ENCODE measurements at places on chromosomes 1 and 21.

DNA sequence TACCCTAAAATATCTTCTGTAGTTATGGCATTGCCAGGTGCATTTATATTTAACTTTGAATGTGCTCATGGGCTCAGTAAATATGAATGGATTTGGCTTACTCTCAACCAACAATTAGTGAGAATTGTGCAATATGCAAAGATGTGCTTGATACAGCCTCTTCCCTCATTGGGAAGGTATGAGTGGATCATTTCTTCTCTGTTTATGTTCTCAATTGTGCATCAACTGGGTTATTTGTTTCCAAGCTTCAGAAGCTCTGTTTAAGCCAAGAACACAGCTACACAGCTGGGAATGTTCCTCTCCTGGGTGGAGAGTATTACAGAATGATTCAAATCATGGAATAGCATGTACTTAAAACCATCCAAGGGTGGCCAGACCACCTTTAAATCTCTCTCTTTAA, 17.6 kb upstream of the MAP1LC3C start:
- DNase-seq: no peak

DNA sequence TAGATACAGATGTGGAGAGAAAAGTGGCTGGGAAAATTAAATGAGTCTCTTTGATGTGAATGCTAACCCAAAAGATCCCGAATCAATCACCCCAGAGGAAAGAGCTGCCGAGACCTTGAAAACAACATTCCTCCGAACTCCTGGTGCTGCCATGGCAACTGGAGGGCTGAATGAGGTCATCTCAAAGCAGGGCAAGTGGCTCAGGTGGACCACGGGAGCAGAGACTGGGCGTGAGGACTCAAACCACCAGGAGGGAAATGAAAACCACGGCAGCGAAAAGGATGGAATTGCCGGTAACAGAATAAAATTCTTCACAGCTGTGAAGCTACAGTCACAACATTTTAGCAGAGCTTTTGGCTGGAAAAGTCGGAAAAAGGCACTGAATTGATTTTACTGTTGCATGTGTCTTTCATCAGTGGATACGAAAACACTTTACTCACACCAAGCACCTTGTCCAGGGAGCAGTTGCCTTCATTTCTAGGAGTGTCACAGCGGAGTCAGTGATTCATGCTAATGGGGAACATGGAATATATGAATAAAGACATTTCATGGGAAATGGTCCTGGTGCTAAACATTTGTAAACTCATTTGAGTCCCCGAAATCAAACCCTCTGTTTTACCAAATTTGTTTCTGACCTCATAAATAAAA, 23.2 kb upstream of the BECN2 start:
- DNase-seq: no peak

- DNase-seq: no peak
Observed at GRCh38 chr1:217089361-217090014, 366.3 kb upstream of the ESRRG start.

DNA sequence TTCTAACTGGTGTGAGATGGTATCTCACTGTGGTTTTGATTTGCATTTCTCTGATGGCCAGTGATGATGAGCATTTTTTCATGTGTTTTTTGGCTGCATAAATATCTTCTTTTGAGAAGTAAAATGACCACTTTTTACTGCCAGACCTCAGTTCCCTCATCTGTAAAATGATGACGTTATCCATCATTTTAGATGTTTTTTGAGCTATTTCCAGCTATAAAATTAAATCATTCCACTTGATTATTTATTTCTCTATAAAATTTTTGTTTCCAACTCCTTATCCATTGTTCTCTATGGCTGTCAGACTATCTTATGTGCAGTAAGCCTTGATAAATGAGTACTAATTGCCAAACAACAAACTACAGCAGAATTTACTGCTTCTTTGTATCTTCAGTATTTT, 33.2 kb downstream of the RGS5 start:
- DNase-seq: no peak

- no peak for DNase-seq
Observed at GRCh38 chr1:55153031-55153430, 62.1 kb downstream of the USP24 start.

- DNase-seq: peak; percentile 63
Observed at GRCh38 chr1:168466092-168466713, 77.6 kb downstream of the XCL2 start.

- DNase-seq: no peak
Observed at GRCh38 chr1:234309243-234309597, 64.0 kb upstream of the COA6 start.

DNA sequence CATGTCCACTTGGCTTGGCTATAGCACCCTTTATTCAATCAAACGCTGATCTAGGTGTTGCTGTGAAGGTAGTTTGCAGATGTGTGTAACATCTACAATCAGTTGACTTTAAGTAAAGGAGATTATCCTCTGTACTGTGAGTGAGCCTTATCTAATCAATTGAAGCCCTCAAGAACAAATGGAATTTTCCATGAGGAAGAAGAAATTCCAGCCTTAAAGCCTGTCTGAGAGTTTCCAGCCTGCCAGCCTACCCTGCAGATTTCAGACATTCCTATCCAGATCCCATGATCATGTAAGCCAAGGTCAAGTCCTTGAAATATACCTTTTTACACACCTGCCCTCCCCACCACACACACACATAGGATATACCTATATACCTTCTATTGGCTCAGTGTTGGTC, 696.7 kb downstream of the MRPL39 start:
- no peak for DNase-seq

DNA sequence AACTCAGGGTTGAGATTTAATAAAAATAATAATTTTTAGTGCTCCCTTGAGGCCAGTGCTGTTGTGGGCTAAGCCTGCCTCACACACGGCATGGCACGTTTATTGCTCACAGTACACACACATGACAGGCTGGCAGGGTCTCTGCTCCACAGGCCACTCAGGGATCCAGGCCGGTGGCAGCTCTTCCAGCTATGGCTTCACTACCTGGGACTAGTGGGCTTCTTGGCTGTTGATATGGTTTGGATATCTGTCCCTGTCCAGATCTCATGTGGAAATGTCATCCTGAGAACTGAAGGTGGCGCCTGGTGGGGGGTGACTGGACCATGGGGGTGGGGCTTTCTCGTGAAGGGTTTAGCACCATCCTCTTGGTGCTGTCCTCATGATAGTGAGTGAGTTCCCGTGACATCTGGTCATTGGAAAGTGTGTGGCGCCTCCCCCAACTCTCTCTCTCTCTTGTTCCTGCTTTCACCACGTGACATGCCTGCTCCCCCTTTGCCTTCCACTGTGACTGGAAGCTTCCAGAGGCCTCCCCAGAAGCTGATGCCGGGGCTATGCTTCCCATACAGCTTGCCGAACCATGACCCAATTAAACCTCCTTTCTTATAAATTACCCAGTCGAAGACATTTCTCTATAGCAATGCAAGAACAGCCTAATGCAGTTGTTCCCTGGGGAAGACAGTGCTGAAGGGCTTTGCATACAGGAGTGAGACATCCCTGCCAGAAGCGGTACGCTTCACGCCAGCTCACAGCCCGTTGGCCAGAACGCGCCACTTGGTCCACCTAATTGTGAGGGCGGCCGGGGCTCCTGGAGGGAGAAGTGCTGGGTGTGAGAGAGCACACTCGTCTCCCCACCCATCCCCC, 226.9 kb upstream of the C1orf174 start:
- no peak for DNase-seq

- DNase-seq: no peak
Observed at GRCh38 chr1:86758570-86758969, 54.2 kb downstream of the SH3GLB1 start.

DNA sequence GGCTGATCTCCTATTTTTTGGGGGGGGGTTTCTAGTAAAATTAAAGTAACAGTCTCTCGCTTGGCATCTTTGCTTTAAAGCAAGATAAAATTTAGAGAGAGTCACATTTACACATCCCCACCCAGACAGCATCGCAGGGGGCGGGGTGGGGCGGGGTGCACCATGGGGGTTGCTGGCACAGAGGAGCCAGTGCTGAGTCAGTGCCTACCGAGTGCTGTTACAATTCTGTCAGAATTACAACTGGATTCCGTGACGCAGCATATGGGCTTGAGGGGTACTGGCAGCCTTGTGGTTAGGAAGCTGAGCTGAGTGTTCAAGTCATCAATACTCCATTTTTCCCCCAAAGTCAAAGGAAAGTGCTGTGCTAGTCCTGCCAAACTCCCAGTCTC, 175.9 kb downstream of the PRDM16 start:
- no peak for DNase-seq

DNA sequence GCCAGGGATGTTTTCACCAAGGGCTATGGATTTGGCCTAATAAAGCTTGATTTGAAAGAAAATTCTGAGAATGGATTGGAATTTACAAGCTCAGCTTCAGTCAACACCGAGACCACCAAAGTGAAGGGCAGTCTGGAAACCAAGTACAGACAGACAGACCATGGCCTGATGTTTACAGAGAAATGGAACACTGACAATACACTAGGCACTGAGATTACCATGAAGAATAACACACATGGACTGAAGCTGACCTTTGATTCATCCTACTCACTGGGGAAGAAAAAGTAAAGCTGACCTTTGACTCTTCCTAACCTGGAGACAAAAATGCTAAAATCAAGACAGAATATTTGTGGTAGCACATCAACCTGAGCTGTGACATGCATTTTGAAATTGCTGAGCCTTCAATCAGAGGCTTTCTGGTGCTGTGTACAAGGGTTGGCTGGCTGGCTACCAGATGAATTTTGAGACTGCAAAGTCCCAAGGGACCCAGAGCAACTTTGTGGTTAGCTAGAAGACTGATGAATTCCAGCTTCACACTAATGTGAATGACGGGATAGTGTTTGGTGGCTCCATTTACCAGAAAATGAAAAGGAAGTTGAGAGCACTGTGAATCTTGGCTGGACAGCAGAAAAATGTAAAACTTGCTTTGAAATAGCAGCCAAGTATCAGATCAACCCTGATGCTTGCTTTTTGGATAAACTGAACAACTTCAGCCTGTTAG, 190.4 kb upstream of the KCTD3 start:
- no peak for DNase-seq

GRCh38 chr1:31397360-31398095, 15.5 kb upstream of the SERINC2 start:
- DNase-seq: no peak

- DNase-seq: peak; percentile 11
Observed at GRCh38 chr1:3596663-3597598, 14.4 kb downstream of the MEGF6 start.

DNA sequence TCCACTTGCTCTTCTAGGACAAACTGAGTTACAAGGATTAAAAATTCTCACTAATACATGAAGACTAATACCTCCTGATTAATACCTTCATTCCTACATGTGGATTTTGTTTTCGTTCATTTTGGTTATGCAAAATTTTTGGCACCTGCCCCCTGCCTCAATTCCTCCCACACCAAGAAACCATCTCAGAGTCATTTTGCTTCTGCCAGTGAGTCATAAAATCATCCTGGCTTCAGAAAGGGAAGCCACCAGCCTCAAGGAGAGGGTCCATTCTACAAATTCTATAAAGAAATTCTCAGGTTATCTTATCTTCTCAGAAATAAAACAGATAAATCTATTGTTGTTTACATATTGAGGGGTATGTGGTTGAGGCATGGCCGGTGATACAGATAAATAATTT, 103.2 kb upstream of the COA6 start:
- DNase-seq: peak; percentile 28

- no peak for DNase-seq
Observed at GRCh38 chr1:106986603-106987002, 69.9 kb upstream of the PRMT6 start.

- DNase-seq: no peak
Observed at GRCh38 chr1:95467036-95467435, 233.0 kb downstream of the RWDD3 start.

GRCh38 chr1:228317891-228318810, 88.5 kb downstream of the TRIM11 start:
- no peak for DNase-seq

GRCh38 chr1:101683136-101683535, 313.6 kb downstream of the OLFM3 start:
- DNase-seq: no peak

DNA sequence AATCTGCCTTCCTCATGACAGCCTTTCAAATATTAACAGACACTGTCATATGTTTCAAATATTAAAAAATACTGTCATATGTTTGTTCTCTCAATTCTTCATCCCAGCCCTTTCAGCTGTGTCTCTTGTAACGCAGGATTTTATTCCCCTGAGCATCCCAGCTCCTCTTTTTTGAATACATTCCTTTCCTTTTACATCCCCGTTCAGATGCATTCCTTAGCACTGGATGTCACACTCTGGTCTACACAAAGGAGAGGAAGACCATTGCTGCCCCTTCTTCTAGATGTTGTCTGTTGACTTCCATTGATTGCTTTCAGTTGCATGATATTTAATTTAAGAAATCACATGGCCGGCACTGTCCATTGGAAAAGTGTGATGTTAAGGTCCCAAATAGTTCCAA, 117.4 kb upstream of the PAXBP1 start:
- DNase-seq: no peak

GRCh38 chr1:198064181-198064580, 92.6 kb upstream of the NEK7 start:
- no peak for DNase-seq

GRCh38 chr1:151802372-151802771, 2.8 kb downstream of the LINGO4 start:
- no peak for DNase-seq

DNA sequence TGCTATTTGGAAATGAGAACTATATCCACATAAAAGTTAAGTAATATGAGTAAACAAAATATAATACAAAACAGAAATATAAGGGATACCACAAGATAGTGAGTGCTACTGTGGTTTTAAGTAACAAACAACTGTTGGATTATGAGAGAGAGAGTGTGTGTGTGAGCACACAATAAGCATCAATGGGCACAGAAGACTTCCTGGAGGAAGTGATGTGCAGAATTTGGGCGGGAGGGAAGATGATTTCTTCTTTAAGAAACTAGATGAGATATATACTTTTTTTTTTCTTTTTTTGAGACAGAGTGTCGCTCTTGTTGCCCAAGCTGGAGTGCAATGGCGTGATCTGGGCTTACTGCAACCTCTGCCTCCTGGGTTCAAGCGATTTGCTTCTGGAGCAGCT, 7.9 kb upstream of the IER5 start:
- no peak for DNase-seq

DNA sequence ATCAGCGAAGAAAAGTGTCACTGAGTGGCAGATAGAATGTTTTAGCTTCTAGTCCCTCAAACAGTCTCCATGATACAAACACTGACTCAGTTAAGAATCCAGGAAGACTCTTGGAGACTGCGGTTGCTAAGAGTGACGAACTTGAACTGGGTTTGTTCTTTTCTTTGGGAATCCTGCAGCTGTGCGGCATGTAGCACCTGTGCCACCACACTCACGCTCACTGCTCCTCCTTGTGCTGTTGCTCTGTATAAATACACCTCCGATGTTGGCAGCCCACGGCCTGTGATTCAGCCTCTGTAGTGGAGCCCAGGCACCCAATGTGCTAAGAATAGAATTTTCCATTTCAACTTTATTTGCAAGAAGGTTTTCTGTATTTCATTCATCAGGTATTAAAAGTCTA, 5.5 kb upstream of the PPIE start:
- DNase-seq: no peak

GRCh38 chr1:103058391-103058790, 49.9 kb downstream of the COL11A1 start:
- no peak for DNase-seq
